ENCODE measurements at places on chromosomes 3 and 15.

GRCh38 chr15:57500979-57501576, 90.6 kb upstream of the MYZAP start:
- H3K27me3 ChIP-seq: no peaks in the 10 kb centered on the region
- H3K36me3 ChIP-seq: no peaks in the 10 kb centered on the region
- H3K4me3 ChIP-seq: no peak overlapping the region
- H3K4me1 ChIP-seq: peaks cover 56% of the 10 kb centered on the region
- H3K27ac ChIP-seq: no peak overlapping the region
- DNase-seq: no peak

DNA sequence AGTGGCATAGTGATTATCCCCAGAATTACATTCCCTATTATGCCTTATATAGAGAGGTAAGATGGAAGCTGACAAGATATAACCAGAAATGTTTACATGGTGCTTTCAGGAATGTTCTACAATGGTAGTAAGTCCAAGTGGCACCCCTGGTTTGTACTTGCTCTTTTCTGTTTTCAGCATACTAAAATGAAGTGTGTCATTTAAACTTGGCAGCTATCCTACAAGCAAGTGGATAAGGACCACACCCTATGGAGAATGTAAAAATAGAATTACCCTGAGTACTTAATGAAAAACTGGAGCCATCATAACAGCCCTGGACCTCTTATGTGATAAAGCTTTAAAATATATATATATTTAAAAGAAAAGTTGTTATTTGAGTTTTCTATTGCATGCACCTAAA, 1012.7 kb upstream of the CADM2 start:
- no peak for DNase-seq
- no peaks in the 10 kb centered on the region for H3K36me3 ChIP-seq
- no peaks in the 10 kb centered on the region for H3K4me1 ChIP-seq
- no peak overlapping the region for H3K4me3 ChIP-seq
- no peak overlapping the region for H3K27ac ChIP-seq
- no peaks in the 10 kb centered on the region for H3K27me3 ChIP-seq

DNA sequence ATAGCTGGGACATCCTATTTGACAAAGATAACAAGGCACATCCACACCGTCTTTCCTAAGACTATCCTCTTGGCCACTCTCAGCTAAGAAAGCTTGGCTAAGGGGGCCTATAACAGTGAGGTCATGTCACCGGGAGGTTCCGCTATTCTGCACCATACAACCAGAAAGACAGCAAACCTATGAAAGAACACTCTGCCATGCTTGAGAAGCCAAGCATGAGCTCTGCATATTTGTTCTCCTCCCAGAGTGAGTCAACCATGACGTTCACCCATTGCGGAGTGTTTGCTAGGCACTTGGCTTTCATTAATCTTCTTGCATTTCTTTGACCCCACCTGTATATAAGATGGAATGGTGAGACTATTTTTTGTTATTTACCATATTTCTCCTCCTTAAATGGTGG, 141.2 kb downstream of the GMNC start:
- no peaks in the 10 kb centered on the region for H3K27me3 ChIP-seq
- H3K27ac ChIP-seq: no peak overlapping the region
- no peaks in the 10 kb centered on the region for H3K4me1 ChIP-seq
- DNase-seq: no peak
- H3K4me3 ChIP-seq: no peak overlapping the region

DNA sequence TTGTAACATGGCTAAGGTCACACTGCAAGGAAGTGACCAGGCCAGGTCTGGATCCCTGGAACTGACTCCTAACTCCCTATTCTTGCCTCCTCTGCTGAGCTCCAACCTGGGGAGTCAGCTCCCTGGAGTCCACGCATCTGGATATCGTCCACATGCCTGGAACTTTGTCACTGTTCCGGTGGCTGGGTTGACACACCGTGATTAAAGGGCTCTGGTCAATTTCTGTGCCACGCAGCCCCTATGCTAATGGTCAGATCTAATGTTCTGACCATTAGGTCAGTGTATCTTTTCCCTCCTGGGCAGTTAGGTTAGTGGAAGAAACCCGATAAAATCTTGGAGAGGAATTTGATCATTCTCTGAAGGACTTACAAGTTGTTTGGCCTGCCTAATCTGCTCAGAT, 1.6 kb upstream of the TPM1 start:
- peak overlapping the region; percentile 82 for H3K4me3 ChIP-seq
- H3K36me3 ChIP-seq: no peaks in the 10 kb centered on the region
- H3K27me3 ChIP-seq: no peaks in the 10 kb centered on the region
- H3K4me1 ChIP-seq: peaks cover 35% of the 10 kb centered on the region
- no peak for DNase-seq
